Activated naive CD8-positive, alpha-beta T cell treated with anti-CD3 and anti-CD28 coated beads, Interleukin-2, amount 10 ng/mL, durations not matched to agents 7 days and 5 days (primary cell): ENCODE measurements at places on chromosomes 12 and 14.

DNA sequence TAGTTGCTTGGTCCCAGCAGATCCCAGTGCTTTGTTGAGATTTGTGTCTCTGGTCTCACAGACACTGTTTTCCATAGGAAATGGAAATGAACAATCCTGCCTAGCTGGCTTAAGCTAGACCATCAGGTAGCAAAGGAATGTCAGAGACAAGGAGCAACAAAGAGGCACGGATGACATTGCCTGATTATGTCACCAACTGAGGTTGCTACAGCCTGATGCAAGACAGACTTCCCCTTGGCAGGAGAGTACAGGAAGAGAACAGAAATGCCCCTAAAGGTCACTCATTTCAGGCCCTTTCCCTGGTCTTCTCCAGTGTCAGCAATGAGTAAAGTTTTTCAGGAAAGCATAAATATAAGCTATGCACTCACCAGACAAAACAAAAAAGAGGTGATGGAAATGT is 2.0 kb upstream of the PRB2 start:
- DNase-seq = no peak

- no peak for DNase-seq
These were observed 532 bp upstream of the PRKD1 start for GRCh38 chr14:29928117-29928640.

- no peak for DNase-seq
These were observed 188.9 kb upstream of the NTF3 start for GRCh38 chr12:5243014-5243413.

- no peak for DNase-seq
These were observed 29.4 kb downstream of the SCN8A start for GRCh38 chr12:51620448-51620847.

- DNase-seq = no peak
These were observed 9.9 kb downstream of the MAP3K12 start for GRCh38 chr12:53489242-53489864.

DNA sequence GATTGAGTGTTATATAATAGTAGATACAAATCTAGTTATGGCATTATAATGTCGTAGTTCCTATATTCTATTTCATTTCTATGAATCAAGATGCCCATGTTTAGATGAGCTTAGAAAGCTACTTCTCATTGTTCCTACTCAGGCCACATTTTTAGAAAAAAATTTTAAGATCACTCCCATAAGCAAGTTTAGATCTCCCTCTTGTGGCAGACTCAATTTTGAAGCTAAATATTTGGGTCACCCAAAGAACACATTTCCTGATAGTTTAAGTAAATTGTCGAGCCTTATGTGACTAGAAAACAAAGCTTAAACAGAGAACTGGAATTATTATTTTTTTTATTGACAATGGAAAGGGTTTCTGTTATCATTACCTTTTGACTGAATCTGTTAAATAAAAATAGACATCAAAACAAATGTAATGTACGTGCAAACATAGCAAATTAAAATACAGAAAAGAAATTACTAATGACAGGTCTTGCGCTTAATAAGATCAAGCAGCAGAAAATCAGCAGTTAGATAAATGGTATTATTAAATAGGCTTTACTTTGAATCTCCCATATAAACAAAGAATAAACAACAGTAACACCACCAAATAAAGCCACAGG is 180.2 kb downstream of the ACSS3 start:
- DNase-seq = no peak

- DNase-seq = no peak
These were observed 265.5 kb upstream of the PRKD1 start for GRCh38 chr14:30193101-30193500.

DNA sequence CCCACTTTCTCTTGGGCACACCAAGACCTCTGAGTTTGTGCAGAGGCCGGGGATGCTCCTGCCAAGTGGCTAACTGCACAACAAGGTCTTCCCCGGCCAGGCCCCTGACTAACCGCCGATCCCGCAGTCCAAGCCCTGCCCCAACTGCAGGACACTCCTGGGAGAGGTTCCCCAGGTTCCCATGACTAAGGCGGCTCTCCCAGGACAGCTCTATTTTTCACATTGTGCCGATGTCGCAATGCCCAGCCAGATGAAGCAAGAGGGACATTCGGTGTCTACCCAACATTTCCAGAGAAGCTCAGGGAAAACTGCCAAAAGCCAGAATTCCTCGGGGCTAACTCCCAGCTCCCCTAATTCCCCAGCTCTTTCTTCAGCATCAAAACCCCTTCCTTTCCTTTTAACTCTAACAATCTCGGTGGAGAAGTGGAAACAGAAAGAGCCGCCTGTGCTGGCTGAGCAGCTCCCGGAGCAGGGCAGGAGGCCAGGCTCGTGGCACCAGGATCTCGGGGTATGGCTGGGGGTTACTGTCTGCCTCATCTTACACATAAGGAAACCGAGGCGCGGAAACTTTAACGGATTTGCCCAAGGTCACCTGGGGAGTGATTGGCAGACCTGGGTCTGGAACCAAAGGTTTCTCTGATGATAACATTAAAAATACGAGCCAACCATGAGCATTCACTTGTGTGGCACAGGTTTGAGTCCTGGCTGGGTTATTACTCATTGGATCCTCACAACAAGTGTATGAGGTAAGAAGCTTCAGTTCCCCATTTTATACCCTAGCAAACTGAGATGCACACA is 318.2 kb downstream of the BCL11B start:
- DNase-seq = no peak

GRCh38 chr12:108302403-108303311 is 36.5 kb downstream of the CMKLR1 start:
- no peak for DNase-seq

- no peak for DNase-seq
These were observed 6.5 kb downstream of the NUBPL start for GRCh38 chr14:31567655-31568054.

DNA sequence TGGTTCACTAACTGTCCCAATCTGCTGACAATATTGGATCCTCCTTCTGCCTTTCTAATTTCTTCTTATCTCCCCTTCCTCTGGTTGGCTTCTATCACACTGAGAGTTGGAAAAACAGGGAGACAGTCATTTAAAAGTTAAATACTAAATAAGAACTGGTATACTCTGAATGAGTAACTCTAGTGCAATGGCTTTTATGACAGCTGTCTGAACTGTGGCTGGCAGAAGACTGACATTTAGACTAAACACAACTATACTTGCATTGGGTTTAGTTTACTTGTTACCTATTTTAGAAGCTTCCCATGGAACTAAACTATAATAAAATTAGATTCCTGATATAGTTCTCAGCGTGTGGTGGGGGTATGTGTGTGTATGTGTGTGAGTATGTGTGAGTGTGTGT is 7.9 kb upstream of the MAGOHB start:
- DNase-seq = no peak

DNA sequence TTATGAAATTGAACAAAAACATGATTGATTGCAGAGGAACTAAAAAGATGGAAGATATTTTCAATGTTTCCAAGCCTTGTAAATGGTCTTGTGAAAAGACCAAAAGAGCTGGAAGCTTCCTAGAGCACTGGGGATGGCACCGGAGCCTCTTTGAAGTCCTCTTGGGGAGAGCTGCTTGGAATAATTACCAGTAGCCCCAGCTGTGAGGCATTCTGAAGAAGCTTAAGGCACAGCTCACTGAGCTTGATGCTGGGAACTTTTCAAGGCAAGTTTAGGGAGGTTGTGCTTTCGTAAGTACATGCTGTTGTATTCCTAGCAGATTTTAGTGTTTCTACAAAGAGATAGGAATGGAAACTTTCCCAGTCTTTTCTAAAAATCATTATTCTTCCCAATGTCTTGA is 13.9 kb downstream of the PDZRN4 start:
- DNase-seq = no peak

GRCh38 chr12:64551676-64552075 is 58.6 kb upstream of the RASSF3 start:
- no peak for DNase-seq

GRCh38 chr12:19639781-19640415 is 200.6 kb downstream of the AEBP2 start:
- no peak for DNase-seq

DNA sequence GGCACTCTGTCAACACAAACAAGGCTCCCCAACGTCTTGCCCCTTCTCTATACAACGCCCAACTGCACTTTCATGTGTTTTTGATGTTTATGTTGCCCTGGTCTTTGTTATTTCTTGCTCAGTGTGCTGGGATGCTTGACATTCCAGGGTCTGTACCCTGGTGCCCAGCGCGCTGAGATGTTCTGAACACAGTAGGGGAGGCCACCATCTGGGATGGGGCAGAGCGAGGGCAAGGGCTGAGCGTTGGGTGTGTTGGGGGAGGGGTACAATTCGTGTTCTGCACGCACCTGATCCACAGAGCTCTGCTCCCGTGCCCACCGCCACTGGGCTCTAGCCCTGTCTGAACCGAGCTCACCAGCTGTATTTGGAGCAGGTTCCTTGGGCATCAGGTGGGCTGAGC is 52.9 kb downstream of the ISCA2 start:
- no peak for DNase-seq

- no peak for DNase-seq
These were observed 158.0 kb downstream of the RIMBP2 start for GRCh38 chr12:130557886-130558765.

- DNase-seq = no peak
These were observed 77.0 kb downstream of the PPP2R5C start for GRCh38 chr14:101838476-101838875.

- no peak for DNase-seq
These were observed 107.9 kb upstream of the GZMB start for GRCh38 chr14:24741871-24742270.

DNA sequence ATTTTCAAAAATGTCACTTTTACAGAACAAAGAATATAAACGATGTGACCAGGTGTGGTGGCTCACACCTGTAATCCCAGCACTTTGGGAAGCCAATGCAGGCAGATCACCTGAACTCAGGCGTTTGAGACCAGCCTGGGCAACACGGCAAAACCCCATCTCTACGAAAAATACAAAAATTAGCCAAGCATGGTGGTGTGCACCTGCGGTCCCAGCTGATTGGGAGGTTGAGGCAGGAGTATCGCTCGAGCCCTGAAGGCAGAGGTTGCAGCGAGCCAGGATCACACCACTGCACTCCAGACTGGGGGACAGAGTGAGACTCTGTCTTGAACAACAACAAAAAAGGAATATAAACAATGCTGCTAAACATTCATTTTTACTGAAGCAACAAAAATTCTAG is 15.2 kb downstream of the HEATR5A start:
- DNase-seq = no peak

DNA sequence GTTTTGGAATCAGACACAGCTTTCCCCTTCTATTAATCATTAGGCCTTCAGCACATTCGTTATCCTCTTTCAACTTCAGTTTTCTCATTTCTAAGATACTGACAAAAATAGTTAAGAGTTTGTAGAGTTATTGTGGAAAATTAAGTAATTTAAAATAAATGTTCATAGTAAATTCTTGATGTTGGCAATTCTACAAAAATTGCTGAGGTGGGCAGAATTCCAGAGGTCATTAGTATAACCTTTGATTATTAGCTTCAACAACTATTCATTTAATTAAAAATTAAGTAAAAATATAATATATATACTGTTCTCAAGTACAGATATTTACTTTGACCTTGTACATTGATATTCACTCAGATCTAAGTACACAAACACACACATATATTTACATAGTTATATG is 58.5 kb downstream of the DIO2 start:
- no peak for DNase-seq

- DNase-seq = no peak
These were observed 9.6 kb upstream of the SNAPC1 start for GRCh38 chr14:61752626-61753025.

- DNase-seq = no peak
These were observed 8.6 kb downstream of the FNTB start for GRCh38 chr14:64995291-64995690.

DNA sequence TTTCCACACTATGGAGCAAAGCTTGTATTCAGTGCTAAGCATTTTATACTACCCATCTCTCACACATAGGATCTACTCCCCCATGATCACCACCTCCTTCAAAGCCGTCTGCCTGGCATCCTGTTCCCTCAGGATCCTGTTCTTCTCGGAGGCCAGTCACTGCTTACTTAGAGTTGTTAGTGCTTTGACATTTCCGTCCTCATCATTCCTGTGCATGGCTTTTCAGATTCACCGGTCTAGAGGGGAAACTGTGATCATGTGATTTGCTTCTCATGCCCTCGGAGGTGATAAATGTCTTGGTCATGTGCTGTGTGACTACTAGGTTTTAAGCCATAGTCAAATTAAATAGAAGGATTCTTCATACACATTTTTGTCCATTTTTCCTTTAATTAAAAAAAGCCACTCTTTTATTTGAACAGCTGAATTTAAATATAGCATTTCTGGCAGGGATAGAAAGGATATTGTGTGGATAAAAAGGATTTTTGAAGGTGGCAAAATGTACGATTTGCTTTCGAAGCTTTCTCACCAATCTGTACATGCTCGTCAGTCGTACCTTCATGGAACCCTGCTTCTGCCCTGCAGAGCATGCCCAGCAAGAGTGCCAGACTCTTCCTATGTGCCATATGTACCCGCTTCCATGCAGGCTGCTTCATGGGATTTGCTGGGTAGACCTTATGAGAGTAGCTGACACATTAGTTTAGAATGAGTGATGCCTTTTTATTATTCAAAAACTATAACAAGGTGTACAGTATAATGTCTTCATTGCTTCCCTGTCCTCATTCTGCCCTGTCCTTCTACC is 53.3 kb downstream of the BMAL2 start:
- no peak for DNase-seq

DNA sequence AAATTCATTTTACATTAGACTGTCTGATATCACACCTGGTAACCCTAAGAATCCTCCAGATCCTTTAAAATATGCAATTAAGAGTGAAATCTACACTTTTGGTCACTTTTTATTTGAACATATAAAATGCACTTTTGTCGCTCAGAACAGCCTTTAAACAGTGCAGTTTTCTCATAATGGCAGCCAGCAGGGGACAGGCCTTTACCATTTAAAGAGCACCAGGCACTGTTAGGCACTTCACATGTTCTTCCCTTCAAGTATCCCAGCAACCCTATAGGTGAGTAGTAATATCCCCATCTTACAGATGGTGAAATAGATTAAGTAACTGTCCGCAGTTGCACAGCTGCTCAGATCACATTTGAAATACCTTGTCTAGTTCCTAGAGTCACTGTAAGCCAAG is 11.3 kb upstream of the SAMD4A start:
- no peak for DNase-seq

DNA sequence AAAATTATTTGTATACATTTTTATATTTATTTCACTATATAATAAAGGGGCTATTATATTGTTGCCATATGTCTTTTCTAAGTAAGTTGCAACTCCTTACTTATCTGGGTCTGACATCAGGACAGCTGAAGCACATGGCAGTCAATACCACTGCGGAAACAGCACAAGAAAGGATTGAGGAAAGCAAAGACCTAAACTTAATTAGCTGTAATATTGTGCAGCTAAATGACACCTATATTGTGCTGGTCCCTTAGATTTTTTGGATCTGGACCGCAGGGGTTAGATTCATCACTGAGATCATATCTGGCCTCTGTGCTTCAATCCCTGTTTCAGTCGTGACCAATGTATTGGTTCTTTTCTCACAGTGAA is 359.6 kb upstream of the DIO2 start:
- DNase-seq = no peak

- no peak for DNase-seq
These were observed 25.5 kb downstream of the NKX2-8 start for GRCh38 chr14:36556811-36557433.
